ENCODE measurements at places on chromosomes 2 and 18.

DNA sequence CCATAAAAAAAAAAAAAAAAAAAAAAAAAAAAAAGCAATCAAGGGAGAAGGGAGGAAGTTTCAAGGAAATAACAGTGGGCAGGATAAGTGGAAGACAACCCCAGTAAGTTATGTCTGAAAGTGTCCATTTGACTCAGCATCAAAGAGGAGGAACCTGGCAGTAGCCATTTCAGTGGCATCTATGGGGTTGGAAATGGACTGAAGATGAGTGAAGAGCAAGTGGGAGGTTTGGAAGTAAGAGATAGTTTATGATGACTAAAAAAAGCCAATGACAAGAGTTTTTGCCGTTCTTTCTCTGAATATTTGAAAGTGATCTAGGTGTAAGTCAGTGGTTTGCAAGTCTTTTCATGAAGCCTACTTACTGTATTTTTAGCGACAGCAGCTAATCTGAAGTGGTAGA lies 9.2 kb upstream of the SELENOI start:
- DNase-seq: no peak

GRCh38 chr18:63648241-63648640 lies 4.2 kb upstream of the SERPINB4 start:
- no peak for DNase-seq

GRCh38 chr2:16663121-16663905 lies 2.3 kb downstream of the CYRIA start:
- DNase-seq: peak; percentile 41

GRCh38 chr2:75053484-75054112 lies 95.2 kb downstream of the POLE4 start:
- peak; percentile 52 for DNase-seq

DNA sequence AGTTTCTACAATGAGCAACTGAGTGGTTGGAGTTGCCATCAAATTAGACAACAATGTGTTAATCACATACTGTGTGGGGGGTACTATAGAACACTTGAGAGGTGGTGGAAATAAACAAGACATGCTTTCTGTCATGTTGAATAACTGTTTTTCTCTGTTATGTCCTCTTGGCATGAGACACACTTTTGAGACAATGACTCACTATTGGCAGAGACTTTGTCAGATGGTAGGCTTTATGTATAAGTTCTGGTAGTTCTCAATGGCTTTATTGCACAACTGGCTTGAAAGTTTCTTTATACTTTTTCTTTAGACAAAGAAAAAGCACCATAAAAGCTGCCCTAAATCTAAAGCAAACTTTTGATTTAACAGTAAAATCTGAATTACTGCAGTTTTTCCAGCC lies 578.7 kb downstream of the ADCYAP1 start:
- no peak for DNase-seq

DNA sequence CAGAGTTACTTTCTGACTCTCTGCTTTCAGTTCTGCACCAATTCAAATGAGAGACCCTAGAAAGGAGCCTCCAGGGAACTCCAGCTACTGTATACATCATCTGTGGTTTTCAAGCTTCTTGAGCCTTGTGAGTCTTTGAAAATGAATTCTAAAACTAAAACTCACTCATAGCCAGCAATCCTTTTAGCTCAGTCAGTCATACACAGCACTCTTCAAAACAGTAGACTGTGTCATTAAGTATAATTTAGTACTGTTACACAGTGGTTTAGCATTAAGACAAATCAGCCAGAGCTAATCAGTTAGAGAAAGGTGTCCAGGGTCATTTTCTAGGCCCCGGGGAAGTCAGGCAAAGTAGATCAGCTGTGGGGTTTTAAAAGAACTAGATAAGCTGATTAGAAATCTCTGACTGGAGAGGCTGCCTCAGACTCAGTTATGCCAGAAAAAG lies 322.1 kb upstream of the THUMPD2 start:
- no peak for DNase-seq

- no peak for DNase-seq
Measured at GRCh38 chr2:64651590-64651989, 2.1 kb downstream of the SERTAD2 start.

- DNase-seq: no peak
Measured at GRCh38 chr2:36423172-36423571, 67.6 kb downstream of the CRIM1 start.

DNA sequence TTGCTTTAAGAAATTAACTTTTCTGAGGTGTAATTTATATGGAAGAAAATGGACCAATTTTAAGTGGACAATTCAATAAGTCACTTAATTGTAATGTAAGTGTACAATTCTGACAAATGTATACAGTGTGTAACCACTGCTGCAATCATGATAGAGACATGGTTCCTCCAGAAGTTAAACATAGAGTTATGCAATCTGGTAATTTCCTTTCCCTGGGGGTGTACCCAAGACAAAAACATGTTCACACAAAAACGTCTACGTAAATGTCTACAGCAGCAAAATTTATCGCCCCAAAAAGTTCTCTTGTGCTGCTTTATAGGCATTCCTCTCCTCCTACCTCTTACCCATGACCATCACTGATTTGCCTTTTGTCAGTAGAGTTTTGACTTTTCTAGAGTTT lies 141.5 kb downstream of the AQP4 start:
- DNase-seq: peak; percentile 53

DNA sequence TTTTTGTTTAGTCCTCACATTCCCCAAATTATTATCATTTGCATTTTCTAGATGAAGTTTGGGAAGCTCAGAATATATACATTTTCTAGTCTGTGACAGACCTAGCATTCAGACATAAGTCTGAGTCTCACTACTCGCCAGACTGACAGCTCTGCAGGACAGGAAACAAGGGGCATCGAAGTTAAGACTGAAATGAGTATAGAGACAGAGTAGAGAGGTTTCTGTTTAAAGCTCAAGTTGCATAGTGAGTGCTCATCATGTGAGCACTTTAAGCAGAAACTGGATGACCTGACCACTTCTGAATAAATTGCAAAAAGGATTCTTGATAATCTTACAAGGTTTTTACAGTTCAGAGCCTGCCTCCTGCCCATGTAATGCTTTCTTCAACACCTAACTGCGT lies 1.1 kb downstream of the HADHB start:
- peak; percentile 23 for DNase-seq

GRCh38 chr2:238496756-238497609 lies 70.3 kb downstream of the ASB1 start:
- no peak for DNase-seq

DNA sequence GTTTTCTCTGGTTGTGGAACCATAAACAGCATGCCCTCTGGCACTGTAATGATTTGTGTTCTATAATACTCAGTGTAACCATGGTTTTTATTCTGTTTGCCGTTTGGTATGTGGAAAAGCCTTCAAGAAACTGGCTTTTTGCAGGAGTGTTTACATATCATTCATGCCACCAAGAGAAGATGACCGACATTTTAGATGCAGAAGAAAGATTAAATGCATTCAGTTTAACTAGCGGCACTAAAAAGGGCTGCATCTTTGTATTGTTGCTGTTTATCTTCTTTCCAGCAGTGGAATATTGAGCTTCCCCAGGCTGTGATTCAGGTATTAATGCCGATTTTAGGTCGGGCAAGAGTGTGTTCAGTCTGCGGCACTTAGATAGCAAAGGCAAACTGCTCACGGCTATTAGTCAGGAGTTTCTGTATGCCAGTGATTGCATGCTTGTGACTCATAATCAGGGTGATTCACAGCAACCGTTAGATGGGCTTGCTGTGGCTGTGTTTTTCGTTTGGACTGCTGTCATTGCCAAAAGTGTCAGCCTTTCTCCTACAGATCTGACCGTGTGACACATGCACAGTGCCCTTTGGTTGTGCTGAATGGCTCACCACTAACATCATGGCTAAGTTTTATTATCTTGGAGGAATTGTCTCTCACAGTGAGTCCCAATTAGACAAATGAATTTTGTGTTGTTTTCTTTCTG lies 479.7 kb downstream of the PARD3B start:
- DNase-seq: peak; percentile 94

- peak; percentile 3 for DNase-seq
Measured at GRCh38 chr2:139122711-139123158, 342.5 kb upstream of the NXPH2 start.

GRCh38 chr18:54119524-54120019 lies 104.9 kb downstream of the MBD2 start:
- peak; percentile 81 for DNase-seq

DNA sequence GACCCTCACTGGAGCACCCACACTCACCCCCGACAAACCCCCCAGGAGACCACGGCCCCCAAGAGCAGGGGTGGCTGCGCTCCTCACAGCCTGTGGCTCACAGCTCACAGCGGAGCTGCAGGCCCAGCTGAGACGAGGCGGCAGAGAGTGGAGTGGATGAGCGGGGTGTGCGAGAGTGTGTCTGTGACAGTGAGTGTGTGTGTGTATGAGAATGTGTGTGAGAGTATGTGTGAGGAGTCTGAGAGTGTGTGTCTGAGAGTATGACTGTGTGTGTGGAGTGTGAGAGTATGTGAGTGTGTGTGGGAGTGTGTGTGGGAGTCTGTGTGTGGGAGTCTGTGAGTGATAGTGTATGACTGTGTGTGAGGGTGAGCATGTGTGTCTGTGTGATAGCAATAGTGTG lies 55.3 kb upstream of the ID2 start:
- no peak for DNase-seq

All from hematopoietic multipotent progenitor cell treated with erythropoietin and hydrocortisone succinate and interleukin-3 and kit ligand, for 4 days (in vitro differentiated cells).